ENCODE measurements at places on chromosomes 16 and 17.

DNA sequence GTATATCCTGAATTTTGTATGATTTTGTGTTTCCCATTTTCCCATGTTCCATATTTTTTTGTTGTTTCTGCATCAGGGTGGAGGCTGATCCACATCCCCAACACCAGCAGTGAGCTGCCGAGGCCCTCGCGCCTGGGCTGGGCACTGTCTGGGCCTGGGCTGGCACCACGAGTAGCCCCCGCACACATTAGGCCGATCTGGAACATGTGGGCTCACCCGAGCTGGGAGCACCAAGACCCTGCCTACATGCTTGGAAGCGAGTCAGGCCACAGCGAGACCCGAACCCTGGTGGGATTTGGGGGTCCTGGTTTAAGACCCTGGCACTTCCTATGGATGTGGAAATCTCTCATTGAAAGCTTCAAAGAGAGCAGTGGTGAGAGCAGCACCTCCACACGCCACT lies 8.5 kb downstream of the KCTD5 start:
- DNase-seq, result no peak

DNA sequence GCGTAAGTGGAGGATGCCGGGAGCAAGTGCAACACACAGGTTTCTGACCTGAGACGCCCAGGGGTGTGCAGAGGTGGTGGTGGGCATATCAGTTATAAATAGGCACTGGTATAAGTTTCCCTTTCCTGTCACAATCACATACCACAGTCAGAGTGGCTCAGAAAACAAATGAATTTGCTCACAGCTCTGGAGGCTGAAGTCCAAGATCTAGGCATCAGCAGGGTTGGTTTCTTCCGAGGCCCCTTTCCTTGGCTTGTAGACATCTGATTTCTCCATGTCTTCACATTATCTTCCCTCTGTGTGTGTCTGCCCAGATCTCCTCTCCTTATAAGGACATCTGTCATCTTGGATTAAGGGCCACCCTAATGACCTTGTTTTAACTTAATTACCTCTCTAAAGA lies 250.5 kb upstream of the TNRC6C start:
- no peak for DNase-seq

- DNase-seq, result no peak
These were observed 14.0 kb upstream of the OR1E2 start for GRCh38 chr17:3447625-3448024.

DNA sequence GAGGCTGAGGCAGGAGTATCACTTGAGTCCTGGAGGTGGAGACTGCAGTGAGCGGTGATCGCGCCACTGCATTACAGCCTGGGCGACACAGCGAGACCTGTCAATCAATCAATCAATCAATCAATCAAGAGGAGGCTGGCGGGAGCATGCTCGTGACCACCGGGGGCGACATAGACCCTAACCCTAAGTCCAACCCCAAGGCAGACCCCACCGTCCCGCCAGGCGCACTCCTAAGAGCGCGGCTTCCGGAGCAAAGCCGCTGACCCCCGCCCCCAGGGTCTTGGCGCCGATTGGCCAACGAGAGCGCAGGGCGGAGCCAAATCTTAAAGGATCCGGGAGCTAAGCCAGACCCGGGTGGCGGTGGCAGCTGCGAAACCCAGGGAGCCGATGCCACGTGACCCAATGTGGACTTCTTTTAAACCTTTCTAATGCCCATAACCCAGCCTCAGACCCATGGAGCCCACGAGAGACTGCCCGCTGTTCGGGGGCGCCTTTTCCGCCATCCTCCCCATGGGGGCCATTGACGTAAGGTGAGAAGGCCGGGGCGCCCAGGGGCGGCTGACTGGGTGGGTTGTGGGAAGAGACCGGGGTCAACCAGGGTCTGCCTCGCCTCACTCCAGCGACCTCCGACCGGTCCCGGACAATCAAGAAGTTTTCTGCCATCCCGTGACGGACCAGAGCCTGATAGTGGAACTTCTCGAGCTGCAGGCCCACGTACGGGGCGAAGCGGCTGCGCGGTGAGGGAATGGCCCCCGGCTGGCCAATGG lies at the start of gene RANGRF:
Gene RANGRF, plus strand, starts transcription at position 335 of the 767 bp plus-strand sequence. Its CDS starts 119 bp downstream, at position 454.
- DNase-seq, result peak; percentile 95

- DNase-seq, result no peak
These were observed 8.8 kb downstream of the FOXF1 start for GRCh38 chr16:86519007-86519648.

- DNase-seq, result no peak
These were observed 10.3 kb upstream of the TVP23A start for GRCh38 chr16:10828851-10829366.

- no peak for DNase-seq
These were observed 2.7 kb upstream of the ZC3H7A start for GRCh38 chr16:11799509-11800381.

GRCh38 chr17:35448899-35449227 lies 297 bp upstream of the SLFN13 start:
- no peak for DNase-seq

- DNase-seq, result no peak
These were observed 50.4 kb downstream of the TIMM22 start for GRCh38 chr17:1047177-1047878.

GRCh38 chr17:14165616-14166015 lies 71.0 kb downstream of the CDRT15 start:
- no peak for DNase-seq

GRCh38 chr16:89084411-89084810 lies 9.2 kb upstream of the ACSF3 start:
- no peak for DNase-seq

- no peak for DNase-seq
These were observed 221.0 kb downstream of the CCDC182 start for GRCh38 chr17:57523926-57524632.

DNA sequence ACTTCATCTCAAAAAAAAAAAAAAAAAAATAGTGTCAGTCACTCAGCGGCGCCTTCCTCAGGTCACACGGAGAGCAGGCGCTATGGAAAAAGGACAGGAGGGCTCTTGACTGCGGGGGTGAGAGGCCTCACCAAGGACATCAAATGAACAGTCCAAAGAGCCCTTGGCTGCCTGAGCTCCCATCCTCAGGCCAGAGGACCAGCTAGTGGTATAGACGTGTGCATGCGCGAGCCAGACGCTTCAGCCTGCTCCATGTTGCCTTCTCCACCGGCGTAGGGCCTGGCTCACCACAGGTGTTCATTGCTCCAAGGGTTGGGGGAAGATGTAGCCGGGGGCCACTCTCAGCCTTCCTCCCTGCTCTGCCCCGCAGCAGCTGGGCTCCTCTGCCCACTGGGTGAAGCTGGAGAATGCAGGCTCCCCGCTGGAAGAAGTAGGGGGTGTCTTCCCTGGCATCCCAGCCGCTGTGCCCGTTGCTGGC lies 65.8 kb upstream of the PLCG2 start:
- no peak for DNase-seq

DNA sequence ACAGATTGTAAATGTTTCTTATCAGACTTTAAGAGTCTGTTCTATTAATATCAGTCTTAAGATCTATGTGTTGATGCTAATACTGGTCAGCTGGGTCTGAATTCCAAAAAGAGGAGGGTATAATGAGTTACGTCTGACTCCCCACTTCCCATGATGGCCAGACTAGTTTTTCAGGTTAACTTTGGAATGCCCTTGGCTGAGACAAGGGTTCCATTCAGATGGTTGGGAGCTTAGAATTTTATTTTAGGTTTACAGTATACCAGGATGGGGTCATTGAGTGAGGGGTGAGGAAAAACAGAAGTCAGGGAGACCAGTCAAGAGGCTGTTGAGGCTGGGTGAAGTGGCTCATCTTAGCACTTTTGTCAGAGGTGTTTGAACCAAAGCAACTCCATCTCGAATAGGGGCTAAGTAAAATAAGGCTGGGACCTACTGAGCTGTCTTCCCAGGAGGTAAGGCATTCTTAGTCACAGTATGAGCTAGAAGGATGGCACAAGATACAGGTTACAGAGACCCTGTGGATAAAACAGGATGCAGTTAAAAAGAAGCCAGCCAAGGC lies 2.9 kb upstream of the TMEM231 start:
- no peak for DNase-seq

DNA sequence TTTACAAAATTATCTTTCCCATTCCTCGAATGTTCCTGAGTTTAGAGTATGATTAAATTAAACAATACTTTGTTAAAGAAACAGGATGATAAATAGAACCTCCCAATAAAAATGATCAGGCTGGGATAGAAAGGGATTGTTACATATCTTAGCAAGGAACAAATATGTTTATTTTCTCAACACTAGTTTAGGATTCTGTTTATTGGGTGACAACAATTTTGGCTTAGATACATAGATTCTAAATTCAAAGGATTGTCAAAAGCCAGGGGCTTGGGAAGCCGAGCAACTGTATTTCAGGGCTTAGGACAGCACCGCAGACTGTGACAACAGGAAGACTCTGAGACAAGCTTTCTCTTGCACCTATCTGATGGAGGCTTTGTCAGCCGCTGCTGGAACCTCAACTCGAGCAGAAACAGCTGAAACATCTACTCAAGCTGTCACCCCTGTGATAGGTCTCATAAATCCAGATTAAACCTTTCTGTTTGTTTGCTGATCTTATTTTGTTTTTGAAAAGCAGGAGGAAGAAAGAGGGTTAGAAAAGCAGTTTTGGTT lies 562.8 kb upstream of the ZFHX3 start:
- DNase-seq, result no peak

DNA sequence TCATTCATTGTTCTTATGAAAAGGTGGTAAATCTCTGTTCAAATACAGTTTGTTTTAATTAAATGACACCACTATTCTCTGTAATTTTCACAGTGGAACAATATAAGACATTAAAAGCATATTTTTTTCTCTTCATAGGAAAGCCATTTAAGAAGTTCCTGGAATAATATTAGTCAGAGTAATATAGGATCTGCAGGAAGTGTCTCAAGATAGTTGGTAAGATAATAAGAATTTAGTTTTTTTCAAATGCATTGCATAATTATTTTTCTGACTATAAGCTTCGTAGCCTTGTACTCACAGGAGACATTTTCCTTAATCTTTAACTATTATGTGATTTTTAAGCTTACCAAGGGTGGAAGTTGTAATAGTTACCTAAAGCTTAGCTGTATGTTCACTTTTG lies 16.9 kb downstream of the STXBP4 start:
- DNase-seq, result no peak

DNA sequence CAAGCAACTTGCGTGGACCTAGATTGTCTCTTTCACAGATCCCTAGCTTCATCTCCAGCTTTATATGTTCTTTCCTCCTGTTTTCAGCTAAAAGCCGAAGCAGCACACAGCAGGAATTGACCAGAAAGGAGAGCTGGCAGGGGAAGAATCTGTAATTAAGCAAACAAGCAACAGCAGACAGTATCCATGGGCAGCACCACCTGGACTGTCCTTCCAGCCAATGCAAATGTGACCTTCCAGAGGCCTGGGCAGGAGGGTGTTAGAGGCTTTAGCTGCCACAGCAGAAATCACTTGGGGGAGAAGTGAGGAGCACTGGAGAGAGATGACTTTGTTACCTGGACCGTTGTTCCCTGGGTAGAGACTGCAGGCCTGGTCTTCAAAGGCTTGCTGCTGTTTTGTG lies 427.6 kb upstream of the GOT2 start:
- no peak for DNase-seq

DNA sequence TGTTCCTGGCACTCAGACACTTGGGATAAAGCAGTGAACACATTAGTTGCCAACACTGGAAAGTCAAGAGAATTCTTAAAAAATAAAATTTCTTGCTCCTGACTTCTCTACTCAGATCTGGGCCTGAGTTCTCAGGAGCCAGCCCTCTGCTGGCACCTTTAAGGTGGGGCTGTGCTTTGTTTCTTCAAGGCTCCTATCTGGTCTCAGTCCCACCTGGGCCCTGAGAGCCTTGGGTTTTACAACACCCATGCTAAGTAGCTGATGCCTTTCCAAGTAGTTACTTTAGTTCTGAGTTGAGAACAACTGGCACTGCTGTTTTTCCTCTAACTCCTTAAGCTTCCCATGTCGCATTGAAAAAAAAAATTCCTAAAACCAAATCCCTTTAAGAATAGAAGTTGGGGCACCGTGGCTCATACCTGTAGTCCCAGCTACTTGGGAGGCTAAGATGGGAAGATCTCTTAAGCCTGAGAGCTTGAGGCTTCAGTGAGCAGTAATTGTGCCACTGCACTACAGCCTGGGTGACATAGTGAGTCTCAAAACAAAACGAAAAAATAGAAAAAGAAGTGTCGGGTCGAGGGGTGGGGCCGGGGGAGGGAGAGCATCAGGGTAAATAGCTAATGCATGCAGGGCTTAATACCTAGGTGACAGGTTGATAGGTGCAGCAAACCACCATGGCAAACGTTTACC lies 16.6 kb downstream of the CHAD start:
- DNase-seq, result no peak

DNA sequence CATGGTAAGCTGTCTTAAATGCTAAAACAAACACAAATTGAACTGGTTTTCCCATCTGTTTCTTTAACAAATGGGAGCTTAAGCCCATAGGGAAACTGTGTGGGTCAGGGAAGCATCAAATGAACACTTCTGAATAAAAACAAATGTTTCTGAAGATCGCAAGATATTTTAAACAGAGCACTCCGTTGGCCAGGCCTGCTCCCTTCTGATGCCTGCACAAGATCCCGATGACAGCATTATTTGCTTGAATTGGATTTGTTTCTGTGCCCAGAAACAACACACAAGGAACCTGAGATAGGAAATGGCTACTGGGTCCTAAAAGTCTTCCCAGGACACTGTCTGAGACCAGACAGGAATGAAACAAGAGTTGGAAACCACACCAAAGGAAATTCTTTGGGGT lies 425.8 kb upstream of the ZFHX3 start:
- DNase-seq, result no peak

DNA sequence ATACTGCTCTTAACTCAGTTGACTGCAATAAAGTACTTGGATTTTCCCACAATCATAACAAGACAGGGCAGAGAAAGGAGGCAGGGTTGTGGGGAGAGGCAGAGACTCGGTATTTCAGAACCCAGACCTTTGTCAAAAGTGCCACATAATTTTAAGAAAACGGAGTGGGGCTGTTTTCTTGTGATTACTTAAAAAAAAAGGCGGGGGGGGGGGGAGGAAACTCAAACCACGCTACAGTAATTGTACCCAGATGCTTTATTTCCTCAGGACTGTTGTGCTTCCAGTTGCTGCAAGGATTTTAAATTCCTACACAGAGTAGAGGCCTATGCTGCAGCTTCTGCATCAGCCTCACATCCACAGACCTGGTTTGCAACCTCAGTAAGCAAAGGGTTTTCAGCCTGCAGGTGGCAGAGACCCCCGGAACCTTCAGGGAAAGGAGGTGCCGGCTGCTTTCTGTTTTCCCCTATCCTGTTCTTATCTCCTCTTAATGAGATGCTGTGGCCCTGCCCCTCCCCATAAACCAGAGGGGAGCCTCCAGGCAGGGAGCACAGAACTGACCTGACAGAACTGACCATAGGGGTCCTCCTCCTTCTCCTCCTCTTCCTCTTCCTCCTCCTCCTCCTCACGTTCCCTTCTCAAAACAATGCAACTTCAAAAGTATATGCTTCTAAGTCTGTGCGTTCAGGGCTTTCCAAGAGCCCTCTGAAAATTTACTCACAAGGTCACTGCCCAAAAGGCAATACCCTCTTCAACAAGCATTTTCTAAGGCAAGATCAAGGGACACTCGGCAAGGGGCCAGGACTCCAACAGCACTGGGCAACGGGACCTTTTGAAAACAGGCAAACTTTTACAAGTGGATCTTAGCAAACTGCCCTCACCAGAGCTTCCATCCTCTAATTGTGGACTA lies 7.5 kb downstream of the AXIN2 start:
- no peak for DNase-seq

GRCh38 chr16:3281222-3281820 lies 2.0 kb upstream of the ZNF263 start:
- no peak for DNase-seq

- DNase-seq, result no peak
These were observed 1314.9 kb downstream of the CDH11 start for GRCh38 chr16:63806794-63807506.

- no peak for DNase-seq
These were observed 185.5 kb downstream of the NTN1 start for GRCh38 chr17:9206741-9207332.
